GM04503 (cell line): ENCODE measurements at places on chromosomes 4 and X.
A peak's percentile ranks its signal among the peaks of the same experiment; 100 is the strongest.

- DNase-seq = no peak
Observed at GRCh38 chr4:103372002-103372558, 173.9 kb upstream of the CENPE start.

DNA sequence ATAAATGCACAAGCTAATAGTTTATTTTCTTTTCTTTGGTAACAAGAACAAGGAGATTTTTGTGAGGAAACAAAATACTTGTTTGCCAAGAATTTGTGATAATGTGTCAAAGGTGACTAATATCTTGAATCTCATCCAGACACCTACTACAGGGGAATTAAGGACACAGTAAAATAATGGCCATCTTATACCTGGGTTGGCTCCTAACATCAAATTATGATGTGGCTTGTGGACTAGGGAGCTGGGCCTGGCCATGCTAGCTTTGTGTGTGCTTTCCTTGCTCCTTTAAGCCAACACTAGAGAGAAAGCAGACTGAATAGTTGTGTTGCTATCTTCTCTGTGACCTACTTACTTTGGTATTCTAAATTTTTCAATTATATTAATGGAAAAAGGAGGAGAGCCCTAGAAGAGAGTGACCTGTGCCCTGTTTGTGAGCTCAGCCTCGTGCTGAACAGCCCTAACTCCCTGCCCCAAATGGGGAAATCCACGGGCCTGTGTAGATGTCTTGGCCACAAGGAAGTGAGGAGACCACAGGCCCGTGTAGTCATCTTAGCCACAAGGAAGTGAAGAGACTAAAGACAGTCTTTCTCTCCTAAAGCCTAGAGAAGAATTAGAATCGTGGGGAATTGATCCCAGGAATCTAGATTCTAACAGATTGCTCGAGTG lies 23.3 kb downstream of the ARHGAP24 start:
- DNase-seq = no peak

DNA sequence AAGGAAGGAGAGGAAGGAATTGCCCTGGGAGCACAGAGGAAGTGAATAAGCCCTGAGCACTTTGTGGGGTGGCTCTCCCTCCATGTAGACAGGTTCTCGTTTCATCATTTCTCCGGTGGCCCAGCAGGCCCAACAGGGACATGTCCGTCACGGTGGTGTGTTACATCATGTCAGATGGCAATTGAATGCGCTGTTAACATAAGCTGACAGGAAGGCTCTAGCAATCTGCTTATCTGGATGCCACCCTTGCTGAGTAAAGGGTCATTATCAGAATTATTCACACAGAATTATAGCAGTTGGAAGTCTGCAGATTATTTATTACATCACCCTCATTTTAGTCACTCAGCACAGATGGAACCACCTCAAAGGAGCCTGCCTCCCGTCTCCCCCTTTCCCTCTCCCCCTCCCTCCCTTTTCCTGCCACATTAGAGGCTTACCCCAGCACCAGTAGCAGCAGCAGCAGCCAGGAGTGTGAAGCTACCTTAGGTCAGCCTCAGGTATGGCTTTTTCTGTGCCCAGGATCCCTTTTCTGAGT lies 124.3 kb upstream of the TRIM2 start:
- DNase-seq = no peak

- no peak for DNase-seq
Observed at GRCh38 chr4:156293657-156294297, 340.1 kb upstream of the CTSO start.

- DNase-seq = no peak
Observed at GRCh38 chrX:73266766-73267165, 52.1 kb upstream of the NAP1L2 start.

GRCh38 chr4:113618205-113618604 lies 143.3 kb downstream of the CAMK2D start:
- DNase-seq = no peak

DNA sequence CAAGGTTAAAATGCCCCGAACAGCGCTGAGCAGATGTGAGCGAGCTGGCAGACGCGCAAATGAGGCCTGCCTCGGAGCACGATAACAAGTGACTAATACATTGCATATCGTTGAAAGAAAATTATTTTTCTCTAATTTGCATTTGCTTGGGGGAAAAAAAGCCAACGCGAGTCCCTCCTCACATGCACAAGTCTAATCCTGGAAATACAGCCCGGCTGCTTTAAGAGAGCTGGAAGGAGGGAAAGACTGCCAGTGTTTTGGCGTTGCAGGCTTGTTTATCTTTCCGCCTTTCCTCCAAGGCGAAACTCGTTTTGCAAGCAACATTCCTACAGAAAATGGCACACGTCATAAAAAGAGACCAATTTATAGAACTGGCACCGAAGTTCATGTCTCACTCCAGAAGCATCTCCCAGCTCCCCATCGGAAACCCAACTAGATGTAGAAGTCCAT lies 12.6 kb downstream of the BCOR start:
- peak; percentile 58 for DNase-seq

DNA sequence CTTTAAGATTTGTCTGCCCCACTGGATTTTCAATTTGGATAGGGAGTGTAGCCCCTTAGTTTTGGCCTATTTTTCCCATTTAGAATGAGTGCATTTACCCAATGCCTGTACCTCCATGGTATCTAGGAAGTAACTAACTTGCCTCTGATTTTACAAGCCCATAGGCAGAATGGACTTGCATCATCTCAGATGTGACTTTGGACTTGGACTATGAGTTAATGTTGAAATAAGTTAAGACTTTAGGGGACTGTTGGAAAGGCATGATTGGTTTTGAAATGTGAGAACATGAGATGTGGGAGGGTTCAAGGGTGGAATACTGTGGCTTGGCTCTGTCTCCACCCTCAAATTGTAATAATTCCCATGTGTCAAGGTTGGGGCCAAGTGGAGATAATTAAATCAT lies 2480.2 kb downstream of the PCDH7 start:
- DNase-seq = no peak

- no peak for DNase-seq
Observed at GRCh38 chr4:169158046-169158445, 112.7 kb downstream of the SH3RF1 start.
